DMS79 (cell line): ENCODE measurements at places on chromosomes 2 and 18.

DNA sequence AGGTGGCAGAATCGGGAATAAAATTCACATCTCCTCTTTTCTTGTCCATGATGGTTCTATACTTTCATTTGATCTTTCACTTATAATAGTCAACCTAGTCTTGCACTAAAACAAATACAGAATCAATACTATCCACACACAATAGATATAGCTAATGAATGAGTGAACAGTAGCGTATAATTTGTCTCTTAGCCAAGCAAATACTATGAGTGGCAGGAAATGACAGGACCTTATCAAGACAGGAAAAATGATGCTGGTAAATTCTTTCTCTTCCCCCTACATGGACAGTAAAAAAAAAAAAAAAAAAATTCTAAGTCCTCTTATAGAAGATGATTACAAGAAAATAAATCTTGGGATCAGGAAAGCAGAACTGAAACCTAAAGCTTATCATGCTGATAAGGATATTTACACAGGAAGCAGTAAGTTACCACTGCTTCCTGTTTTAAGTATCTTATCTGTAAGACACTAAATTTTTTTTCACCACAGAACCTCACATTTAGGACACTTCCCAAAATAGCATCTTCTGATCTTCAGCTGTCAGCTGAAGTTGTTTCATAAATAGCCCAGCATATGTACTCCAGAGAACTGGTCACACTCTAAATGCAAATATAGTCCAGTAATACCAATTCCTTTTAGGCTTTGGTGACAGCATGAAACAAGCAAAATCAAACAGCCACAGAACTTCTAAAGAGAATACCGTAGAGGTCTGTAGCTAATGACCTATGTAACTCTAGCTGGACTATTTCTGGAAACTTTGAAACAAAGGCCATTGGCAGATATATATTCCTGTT lies 27.0 kb downstream of the IRS1 start:
- DNase-seq: no peak

DNA sequence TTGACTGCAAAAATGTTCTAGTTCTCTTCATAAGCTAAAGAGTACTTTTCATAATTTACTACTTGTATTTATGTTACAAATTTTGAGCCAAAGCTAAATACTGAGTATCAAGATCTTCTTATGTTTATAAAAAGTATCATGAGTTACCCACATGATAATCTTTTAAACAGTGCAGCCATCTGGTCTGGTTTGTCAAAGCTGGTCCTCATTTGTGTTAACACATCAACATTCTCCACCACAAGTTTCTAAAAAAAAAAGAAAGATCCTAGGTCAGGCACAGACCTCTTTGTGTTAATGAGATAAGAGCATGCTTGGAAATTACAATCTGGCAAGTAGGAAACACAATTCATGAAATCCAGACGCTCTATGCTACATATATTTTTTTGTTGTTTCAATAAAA lies 75.5 kb upstream of the FRZB start:
- DNase-seq: no peak

- no peak for DNase-seq
Observed at GRCh38 chr2:42008241-42008921, 39.4 kb upstream of the PKDCC start.

- DNase-seq: no peak
Observed at GRCh38 chr2:105442721-105443120, 43.9 kb upstream of the FHL2 start.

- no peak for DNase-seq
Observed at GRCh38 chr2:72139471-72139873, 8.2 kb downstream of the CYP26B1 start.

- DNase-seq: no peak
Observed at GRCh38 chr2:232519581-232520438, at the start of gene PRSS56. TSS of gene PRSS56 (plus strand) at chr2:232520388. CDS start at chr2:232520599, 211 bp downstream.

DNA sequence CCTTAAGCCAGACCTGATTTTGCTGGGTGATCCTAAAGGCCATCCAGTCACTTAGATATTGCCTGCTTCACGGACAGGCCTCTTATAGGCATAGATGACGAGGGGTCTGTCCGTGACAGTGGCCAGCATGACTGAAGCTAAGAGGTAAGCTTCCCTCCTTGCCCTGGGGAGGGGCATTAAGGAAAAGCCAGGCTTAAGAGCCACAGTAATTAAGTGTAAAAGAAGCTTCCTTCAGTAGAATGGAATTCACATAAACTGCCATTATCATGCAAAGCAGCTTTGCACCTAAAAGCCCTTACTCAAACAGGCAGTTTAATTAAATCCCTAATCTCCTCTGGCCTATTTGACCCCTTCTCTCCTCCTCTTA lies 99.4 kb upstream of the PKDCC start:
- DNase-seq: no peak

DNA sequence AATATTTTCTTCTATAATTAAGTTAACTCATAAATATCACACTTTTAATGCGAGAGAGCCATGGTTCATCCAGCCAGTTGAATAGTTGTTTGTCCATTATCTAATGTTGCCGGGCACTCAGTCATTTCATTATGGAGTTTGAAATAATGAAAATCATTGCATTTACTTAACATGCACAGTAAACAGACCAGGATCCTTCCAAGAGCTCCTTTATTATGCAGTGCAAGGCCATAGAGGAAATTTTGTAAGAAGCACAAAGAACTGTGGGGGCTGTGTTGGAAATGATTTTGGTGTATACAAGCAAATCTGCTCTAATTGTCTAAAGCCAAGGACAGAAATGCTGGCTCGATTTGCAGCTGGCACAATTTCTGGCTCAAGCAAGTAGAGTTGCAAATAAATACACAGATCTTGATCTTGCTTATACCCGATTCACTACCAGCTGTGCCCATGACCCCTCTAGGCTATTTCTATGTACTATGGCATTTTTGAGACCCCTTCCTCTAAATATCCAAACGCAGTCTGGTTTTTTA lies 400.3 kb upstream of the HNRNPA3 start:
- DNase-seq: no peak

DNA sequence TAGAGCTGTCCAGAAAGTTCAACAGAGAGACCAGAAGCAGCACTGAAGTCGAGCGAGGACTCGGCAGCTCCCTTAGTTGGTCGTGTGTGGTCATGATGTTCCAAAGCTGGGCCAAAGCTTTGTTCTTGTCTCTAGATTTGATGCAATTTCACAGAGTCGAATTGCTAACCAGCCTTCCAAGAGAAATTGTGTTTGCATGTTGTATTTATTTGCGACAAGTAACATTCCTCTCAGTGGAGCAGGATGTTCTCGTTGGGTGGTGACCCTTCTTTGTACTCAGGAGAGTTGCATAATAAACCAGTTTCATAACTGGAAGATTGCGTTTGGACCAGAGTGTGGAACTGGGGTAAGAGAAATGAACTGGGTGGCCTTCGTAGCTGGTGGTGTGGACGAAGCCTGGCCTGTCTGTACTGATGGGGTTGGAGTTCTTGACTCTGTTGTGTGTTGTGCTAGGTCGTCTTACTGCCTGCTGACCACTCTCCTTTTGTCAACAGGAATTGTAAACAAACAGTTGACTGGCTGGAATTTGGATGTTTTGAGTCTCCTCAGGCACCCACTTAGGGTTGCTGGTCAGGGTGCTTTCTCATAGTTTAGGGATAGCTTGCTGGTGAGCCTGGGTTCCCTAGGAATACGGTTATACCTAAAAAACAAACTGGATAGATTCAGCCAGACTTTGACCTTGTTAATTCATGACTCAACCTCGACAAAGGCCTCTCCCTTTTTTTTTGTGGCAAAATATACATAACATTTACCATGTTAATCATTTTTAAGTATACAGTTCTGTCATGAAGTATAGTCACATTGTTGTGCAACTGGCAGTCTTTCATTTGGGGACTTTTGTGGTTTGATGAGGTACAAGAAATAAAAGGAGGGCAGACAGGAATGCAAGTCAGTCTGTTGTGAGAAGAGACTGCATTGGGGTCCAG lies 28.9 kb upstream of the TOGARAM2 start:
- DNase-seq: no peak

GRCh38 chr2:228654707-228655106 lies 473.2 kb upstream of the SPHKAP start:
- DNase-seq: no peak

GRCh38 chr2:15640261-15640711 lies 48.6 kb downstream of the DDX1 start:
- DNase-seq: no peak

GRCh38 chr2:97770445-97770844 lies 57.1 kb downstream of the ZAP70 start:
- DNase-seq: no peak

- no peak for DNase-seq
Observed at GRCh38 chr2:83282043-83282795, 1176.9 kb downstream of the SUCLG1 start.

DNA sequence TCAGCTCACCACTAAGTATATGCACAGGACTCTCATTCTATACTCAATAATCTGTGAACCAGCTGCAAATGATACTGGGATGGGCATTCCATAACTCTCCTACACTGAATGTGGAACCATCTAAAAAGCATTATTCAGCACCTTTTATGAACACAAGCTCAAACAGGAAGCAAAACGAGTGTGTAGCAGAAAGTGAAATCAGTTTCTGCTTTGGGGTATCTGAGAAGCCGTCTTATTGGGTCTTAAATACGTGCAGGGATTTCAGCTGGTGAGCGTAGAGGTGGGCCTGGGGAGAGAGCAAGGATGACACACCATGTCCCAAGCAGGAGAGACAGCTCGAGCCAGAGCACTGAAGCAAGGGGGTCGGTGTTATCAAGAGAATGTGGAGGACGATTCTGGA lies 120.0 kb upstream of the TTN start:
- DNase-seq: no peak

DNA sequence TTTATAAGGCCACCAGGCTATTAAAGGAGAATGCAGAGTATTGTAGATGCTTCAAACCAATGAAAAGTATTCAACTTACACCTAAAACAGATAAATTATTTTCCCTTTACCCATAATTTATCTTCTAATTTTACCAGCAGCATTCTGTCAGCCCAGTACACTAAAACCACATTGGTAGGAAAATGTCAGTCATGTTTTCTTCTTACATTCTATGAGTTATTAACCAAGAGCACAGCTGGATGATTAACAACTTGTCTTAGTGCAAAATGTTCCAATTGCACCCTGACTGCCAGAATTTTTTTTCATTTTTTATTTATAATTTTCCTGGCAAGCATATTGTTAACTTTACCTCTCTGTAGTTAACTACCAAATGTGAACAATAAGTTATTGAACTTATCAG lies 79.0 kb upstream of the WDR75 start:
- no peak for DNase-seq

DNA sequence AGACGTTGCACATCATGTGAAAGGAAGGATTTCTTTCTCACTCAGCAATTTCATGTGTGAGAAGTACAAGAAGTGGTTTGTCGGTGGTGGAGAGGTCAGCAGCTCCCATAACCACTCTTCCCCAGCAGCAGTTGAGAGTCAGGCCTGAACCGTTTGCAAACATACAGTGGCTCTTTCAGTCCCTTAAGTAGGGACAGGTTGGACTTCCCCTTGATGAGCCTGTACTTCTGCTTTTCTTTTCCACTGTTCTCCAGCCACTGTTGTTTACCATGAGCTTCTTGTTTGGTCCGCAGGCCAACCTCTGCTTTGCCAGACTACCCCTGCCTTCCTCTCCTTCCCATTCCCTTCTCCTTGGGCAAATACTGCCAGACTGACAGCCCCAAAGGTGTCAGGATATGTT lies 391.3 kb upstream of the CELF4 start:
- DNase-seq: peak; percentile 15

- no peak for DNase-seq
Observed at GRCh38 chr18:305003-305501, 37.2 kb upstream of the THOC1 start.

DNA sequence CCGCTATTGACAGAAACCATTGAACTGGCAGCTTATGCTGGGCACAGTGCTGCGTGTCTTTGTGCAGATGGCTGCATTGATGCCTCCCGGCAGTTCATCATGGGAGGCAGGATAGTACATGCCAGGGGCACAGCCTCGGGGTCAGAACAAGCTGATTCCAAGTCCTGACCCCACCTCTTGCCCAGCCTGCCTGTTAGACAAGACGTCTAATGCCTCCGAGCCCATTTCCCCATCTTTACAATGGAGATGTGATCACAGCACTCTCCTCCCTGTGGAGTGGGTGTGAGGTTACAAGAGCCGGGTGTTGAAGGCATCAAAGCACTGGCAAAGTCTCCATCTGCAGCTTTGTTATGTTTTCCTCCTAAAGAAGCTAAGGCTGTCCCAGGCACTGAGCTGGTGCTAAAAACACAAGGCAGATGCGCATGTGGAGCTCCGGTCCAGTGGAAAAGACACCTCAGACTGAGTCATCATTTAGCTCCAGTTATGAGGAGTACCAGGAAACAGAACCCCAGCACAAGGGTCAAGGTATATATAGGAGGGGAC lies 125.7 kb upstream of the EPAS1 start:
- no peak for DNase-seq

DNA sequence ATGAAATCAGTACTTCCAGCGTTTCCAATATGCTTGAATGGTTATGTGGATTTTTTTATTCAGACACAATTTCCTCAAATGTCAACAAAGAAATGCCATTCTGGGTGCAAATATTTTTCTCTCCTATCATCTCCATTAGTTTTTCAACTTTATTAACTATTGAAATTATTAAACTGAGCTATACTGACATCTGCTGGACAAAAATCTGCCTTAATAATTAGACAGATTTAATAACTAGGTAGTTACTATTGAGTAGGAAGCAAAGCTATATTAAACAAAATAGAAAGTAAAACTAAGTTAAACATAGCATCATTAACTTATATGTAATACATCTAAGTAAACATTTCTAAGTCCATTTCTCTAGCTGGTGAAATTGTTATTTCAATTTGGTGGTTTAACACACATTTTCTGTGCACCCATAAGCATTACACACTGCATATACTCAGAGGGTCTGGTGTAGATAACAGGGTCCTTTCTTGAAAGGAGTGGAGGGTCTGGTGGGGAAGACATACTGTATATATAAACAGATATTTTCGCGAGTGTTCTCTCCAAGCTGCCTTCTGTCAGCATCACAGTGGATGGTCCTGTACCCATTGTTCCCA lies 77.0 kb downstream of the LANCL1 start:
- DNase-seq: no peak

GRCh38 chr2:10820562-10820961 lies 8.0 kb upstream of the PDIA6 start:
- no peak for DNase-seq

GRCh38 chr2:111062417-111062816 lies 58.3 kb upstream of the BCL2L11 start:
- DNase-seq: no peak

GRCh38 chr18:30748541-30748940 lies 294.0 kb downstream of the DSC3 start:
- no peak for DNase-seq
